ENCODE measurements at places on chromosomes 6 and 20.

- no peak for DNase-seq
Measured at GRCh38 chr20:18005990-18006364, 37.2 kb downstream of the MGME1 start.

- no peak for DNase-seq
Measured at GRCh38 chr6:44194326-44194725, 22.4 kb upstream of the MYMX start.

DNA sequence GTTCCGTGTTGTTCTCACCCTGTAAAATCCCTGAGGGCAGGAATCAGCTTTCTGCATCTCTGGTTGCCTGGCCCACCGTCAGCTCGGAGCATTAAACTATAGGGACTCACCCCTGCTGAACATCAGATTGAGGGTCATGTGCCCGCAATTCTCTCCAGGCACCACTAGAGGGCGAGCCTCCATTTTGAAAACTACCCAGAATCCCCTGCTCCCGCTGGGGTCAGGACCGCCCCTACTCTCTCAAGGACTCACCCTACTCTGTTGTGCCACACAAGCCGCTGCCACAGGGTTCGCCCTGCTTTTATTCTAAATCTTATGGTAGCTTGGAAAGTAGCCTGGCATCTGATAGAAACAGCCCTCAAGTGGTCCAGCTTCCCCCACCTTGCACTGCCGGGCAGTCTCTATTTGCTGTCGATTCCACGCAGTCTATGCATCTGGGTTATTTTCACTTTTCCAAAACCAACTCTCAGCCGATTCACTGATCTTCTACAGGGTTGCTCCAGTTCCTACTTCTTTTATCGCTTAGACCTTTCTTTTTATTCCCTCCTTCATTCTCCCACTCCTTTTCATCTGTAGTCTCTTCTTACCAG lies 244.1 kb upstream of the QKI start:
- DNase-seq, result peak; percentile 22

- no peak for DNase-seq
Measured at GRCh38 chr6:131362070-131362469, 211.0 kb upstream of the ARG1 start.

Measured in SW 1271 (cell line).